ENCODE measurements at places on chromosomes 5 and 9.

GRCh38 chr5:34722183-34722582 is 66.1 kb downstream of the RAI14 start:
- DNase-seq: no peak

DNA sequence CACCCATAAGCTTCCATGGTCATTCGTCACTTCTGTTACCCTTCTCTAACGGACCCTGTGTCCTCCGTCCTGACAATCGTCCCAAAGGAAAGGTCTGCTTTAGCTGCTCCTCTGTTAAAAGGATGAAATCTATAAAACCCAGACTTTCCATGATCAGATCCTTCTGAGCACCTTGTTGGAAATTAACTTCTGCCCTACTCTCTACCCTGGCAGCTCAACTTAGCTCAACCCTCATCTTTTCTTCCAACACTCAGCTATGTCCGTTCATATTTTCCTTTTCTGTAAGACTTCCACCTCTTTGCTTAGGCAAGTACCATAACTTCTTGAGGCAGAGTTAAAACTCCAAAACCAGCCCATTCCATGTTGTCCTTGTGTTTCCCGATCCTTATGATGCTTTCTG is 205.4 kb downstream of the SPATA31A6 start:
- DNase-seq: no peak

DNA sequence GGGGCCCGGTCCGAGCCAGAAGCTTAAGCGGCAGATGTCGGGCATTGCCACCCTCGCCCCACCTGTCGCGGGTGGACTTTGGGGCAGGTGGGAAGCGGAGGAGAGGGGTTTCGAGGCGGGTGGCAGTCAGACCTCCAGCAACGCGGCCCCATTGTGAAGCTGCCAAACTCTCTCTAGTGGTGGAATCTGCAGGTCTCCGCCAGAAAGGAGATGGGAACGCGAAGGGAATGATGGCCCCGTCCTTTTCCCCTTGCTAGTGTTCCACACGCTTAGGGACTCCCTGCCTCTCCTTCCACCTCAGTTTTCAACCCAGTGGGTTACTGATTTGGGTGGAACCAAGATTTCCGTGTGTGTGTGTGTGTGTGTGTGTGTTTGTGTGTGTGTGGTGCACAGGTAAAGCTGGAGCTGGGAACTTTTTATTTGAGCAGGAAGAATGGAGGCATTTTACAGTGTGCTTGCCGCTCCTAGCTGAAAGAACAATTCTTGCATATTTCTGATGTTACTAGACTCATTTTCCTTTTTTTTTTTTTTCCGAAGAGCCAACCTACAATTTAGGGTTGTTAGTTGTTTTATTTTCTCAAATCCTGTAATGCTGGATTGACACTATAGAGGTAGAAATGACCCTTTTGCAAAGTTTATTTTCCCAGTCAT is 1.3 kb downstream of the MACIR start:
- peak; percentile 1 for DNase-seq

DNA sequence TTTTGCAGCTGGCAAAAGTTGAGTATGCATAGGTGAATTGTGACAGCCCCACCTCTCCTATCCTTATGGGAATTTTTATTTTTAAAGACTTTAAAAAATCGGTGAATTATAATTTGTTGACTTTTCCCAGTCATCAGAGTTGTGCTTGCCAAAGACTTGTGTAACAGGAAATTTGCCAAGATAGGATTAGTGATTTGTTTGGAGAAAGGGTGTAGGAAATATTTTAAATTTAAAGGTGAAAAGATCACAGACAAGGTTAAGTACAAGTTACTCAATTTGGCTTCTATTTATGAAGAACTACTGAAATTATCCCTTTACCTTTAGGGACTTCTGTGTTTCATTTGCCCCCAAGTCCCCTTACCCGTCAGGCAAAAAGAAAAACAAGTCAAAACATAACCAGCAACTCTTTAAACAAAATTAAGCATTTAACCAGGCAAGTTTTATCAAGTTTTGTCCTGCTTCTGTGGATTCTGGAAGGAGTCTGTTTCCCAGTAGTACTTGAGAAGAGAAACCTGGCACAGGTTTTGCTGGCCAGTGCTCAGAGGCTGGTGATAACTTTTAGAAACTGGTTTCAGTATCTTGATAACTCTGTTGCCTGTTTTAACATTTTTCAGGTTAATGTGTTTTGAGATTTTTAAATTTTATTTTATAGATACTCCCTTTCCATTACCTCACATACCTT is 285.4 kb downstream of the MAST4 start:
- no peak for DNase-seq

GRCh38 chr5:173062141-173062540 is 6.0 kb downstream of the CREBRF start:
- no peak for DNase-seq

- no peak for DNase-seq
Observed at GRCh38 chr9:13556656-13557055, 277.2 kb upstream of the MPDZ start.

GRCh38 chr5:52989025-52989780 is at the start of gene ITGA2:
Gene ITGA2, plus strand, starts transcription at chr5:52989352. Its CDS starts 117 bp downstream, at chr5:52989469.
- DNase-seq: peak; percentile 0

DNA sequence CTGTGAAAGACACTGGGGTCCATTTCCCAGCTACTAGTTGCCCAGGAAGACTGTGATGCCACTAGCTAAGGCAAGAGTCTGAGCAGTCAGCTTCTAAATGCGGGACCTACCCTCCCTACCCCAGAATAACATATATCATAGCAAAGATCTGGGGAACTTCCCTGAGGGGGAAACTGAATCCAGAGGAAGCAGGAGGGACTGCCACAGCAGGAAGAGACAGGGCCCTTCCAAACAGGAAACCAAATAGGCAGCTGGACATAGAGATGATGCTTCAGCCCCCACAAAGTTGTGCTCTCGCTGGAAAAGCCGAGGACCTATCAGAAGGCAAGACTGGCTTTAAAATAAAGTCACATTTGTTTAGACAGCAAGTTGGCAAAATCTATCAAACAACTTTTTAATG is 51.1 kb downstream of the KLHL3 start:
- no peak for DNase-seq

DNA sequence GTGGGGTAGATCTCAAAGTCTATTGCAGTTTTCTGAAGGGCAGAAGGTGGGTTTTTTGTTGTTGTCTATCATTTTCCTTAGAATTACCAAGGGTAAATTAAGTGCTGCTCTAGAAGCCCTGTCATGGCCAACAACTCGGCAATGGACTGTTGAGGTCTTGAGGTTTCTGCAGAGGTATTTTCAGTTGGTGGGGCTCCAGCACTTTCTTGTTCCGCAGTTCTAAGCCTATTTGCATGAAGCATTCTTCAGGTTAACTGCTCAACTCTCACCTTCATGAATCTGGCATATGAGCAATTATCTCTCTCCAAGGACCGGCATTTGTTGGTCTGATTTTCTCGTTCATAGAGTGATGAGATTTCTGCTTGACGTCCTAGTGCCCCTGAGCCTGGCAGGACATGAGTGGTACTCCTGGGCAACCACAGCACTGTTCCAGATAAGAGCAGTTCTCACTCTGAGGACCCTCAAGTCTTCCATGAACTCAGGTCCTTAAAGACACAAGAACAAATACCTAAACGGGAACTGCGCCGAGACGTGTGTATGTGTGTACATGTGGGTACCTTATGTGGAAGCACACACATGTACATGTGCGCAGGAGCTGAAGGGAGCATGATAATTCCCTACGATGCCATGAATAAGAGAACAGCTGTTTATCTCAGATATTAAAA is 544.5 kb downstream of the CSNK1G3 start:
- DNase-seq: no peak

- DNase-seq: no peak
Observed at GRCh38 chr5:132050136-132050535, 10.3 kb upstream of the IL3 start.
